Esophagus squamous epithelium (tissue), 5 donors: ENCODE measurements at places on chromosomes 7 and 10.

DNA sequence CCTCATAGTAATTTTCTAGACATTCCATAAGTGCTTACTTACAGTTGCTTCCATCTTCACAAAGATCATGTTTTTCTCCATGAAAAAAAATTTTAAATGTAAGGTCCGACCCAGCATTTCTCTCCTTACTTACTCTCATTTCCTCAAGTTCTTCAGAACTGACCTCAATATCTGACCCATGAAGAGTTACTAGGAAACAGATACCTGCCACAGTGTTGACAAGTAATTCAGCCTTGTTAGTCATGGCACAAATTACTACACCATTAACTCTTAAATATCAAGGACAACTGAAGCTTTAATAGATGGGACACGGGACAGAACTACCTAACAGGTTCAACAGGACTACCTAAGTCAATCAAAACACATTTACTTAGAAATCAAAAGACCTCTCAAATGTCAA, 316.2 kb downstream of the POM121L12 start:
- no peak for DNase-seq

GRCh38 chr7:89073776-89074175, 278.2 kb upstream of the TEX47 start:
- DNase-seq = no peak

DNA sequence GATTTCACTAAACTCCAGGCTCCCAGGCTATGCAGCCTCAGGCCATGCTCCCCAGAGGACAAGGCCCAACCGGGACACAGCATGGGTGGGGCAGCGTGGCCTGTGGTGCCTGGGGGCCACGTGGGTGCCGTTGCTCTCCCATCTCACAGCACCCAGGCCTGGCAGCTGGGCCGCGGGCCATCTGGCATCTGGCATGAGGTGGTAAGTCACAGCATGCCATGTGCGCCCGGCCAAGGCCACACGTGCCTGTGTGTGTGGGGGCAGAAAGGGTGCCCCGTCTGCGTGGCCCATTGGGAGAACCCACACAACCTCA, 204.1 kb downstream of the EBF3 start:
- no peak for DNase-seq

- no peak for DNase-seq
Observed at GRCh38 chr7:11355399-11356005, 381.8 kb downstream of the PHF14 start.

DNA sequence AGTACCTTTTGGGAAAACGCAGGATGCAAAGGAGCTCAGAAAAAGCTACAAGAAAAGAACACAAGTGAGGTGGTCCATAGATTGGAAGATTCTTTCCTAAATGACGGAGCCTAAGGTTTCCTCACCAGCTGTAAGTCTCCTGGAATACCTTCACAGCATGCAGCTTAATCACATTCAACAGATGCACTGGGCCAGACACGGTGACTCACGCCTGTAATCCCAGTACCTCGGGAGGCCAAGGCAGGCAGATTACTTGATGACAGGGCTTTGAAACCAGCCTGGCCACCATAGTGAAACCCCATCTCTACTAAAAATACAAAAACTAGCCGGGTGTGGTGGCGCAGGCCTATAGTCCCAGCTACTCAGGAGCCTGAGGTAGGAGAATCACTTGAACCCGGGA, 228.7 kb downstream of the FRMD4A start:
- no peak for DNase-seq

- no peak for DNase-seq
Observed at GRCh38 chr10:111989136-111989911, 194.2 kb downstream of the GPAM start.

DNA sequence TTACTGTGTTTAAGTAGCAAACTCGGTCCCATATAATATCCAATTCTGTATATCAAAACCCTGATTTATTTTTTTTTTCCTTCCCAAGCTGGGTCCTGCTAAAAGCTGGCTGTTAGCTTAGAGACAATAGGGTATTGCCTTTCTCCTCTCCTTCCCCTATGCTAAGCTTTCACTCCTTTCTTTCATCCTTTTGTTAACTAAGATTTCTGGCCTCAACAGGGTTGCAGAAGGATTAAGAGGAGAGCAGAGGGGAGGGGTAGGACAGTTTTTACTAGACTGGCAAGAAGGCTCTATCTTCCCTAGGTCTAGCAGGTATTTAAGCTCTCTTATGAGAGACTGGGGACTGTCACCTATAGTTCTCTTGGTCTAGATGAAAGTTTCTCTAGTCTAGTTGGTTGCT, 229.2 kb downstream of the KCND2 start:
- DNase-seq = no peak

DNA sequence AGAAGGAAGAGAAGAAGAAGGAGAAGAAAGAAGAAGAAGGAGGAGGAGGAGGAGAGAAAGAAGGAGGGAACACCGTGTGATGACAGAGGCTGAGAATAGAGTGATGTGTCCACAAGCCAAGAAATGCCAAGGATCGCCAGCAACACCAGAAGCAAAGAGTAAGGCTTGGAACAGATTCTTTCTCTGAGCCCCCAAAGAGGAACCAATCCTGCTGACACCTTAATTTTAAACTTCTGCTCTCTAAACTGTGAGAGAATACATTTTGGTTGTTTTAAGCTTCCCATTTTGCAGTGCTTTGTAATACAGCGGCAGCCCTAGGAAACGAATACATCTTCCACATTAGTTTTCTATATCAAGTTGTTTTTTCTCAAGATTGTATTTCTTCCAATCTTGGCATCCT, 13.9 kb upstream of the WNT8B start:
- DNase-seq = no peak

- DNase-seq = no peak
Observed at GRCh38 chr7:30068117-30068516, 39.9 kb downstream of the PLEKHA8 start.

- DNase-seq = no peak
Observed at GRCh38 chr7:74082770-74083116, 861 bp upstream of the LIMK1 start.

DNA sequence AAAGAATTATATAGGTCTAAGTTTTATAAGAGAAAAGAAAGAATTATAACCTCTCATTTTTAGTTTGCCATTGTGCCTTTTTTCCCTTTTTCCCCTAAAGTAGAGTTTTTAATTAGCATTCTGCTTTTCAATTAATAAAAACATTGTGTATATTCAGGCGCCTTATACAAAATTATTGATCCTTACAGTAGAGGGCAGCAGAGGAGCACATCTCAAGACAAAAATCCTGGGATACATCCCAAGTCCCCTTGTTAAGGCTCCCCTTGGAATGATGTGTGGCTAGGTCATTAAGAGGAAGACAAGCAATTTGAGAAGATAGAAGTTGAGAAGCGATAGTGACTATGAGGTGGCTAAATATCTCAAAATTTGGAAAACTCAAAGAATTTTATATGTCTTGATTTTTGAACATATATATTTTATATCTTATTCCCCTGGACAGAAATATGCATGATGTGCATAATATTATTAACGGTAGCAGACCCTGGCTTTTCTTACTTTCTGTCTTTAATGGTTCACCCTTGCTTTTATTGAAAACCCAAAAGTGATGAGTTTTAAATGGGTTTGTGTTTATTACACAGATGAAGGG, 19.1 kb upstream of the TPK1 start:
- no peak for DNase-seq

GRCh38 chr10:121165276-121165675, 314.1 kb downstream of the WDR11 start:
- DNase-seq = no peak

- no peak for DNase-seq
Observed at GRCh38 chr10:3455385-3456334, 283.1 kb upstream of the PITRM1 start.

- no peak for DNase-seq
Observed at GRCh38 chr7:16586081-16586874, 59.3 kb downstream of the ANKMY2 start.

- no peak for DNase-seq
Observed at GRCh38 chr7:90269163-90269562, 24.2 kb downstream of the CFAP69 start.

- DNase-seq = no peak
Observed at GRCh38 chr7:94001396-94001795, 2.8 kb downstream of the BET1 start.

GRCh38 chr7:105164751-105165150, 150.7 kb downstream of the KMT2E start:
- DNase-seq = no peak

DNA sequence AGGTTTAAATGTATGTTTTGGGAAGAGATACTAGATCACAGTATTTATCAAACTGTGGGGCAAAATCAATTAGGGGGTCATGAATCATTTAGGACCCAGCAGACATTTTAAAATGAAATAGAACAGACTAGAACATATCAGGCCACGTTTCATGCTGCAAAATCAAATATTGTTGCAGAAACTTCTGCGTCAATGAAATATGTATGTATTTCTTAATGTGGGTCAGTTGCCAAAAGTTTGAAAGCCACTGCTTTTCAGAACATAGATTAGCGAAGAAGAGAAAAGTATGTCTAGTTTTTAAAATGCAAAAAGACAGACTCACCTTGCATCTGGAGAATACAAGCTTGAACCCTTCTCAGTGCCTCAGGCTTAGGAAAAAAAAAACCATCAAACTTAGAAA, 102.7 kb upstream of the BMPER start:
- no peak for DNase-seq

- no peak for DNase-seq
Observed at GRCh38 chr10:124524991-124525653, 63.5 kb downstream of the LHPP start.

DNA sequence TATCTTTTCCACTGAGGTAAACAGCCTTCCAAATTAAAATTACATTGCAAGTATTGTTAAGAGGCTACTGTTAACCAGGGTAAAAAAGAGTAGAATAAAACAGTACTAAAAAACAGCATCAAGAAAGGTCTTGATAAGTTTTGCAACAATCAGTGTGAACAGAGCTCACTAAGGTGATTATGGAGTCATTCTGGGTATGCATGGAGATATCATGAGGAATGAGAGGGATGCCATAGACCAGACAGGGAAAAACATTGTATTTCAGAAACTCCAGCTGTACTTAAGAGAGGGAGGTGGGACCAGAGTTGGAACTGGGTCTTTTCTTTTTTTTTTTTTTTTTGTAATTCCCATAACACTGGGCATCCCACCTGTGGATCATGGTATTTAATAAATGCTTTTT, 549.6 kb downstream of the INHBA start:
- no peak for DNase-seq

DNA sequence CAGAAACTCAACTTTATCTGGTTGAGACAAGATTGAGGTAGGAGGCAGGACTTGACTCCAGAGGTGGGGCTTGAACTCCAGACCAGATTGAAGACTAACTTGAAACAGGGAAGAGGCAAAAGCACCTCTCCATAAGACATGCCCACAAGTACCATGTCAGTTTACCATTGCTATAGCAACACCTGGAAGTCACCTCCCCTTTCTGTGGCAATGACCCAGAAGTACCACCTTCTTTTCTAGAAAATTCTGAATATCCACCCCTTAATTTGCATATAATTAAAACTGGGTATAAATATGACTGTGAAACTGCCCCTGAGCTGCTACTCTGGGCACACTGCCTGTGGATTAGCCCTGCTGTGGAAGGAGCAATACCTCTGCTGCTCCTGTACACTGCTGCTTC, 4.9 kb upstream of the TOMM7 start:
- no peak for DNase-seq

DNA sequence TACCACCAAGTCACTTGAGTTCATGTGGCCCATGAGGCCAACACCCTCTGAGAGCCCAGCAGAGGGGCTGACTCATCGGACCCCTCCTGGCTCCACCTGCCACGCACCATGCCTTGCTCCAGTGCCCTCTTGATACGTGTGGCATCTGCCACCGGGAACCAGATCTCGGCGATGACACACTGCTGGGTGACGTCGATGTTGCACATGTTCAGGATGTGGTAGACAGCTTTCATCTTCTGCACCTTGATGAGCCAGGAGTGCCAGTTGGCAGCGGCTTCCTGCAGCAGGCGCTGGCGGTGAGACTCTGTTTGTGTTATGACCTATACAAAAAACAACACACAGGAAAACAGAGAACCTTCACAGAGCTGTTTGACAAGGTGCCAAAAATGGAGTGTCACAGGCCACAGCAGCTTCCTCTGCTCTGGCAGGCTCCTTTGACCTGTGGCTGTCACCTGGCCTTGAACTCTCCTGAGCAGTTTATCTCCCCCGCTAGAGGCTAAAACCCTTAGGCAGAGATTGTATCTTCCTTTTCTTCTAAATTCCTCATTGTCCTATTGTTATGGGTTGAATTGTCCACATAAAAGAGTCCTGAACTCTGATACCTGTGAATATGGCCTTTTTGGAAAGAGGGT, 45.2 kb upstream of the TMEM213 start:
- no peak for DNase-seq

DNA sequence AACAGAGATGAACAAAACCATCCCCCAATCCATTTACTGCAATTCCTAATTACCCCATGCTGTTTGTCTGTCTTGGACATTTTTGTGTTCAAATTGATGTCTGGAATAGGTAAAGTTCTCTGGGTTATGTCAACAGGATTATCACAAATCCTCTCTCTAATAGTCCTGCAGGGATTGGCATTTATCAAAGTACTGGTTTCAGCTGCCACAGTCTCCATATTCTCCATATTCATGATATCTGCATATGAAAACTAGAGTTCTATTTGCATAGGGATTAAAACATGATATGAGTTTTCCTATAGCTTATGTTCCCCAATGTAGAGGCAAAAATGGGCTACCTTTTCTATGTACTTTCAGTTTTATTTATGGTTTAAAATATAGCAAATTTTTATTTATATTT, 355.8 kb downstream of the ADRA2A start:
- no peak for DNase-seq

DNA sequence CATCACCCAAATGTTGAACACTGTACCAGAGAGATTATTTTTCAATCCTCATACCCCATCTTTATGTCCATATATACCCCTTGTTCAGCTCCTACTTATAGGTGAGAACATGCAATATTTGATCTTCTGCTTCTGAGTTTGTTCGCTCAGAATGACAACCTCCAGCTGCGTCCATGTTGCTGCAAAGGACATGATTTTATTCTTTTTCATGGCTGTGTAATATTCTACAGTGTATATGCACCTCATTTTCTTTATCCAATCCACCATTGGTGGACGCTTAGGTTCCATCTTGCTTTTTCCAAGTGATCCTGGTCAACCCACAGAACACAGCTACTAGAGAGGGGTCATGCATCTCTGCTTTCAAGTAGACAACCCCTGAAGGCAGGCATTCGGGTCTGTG, 99.5 kb downstream of the MYL10 start:
- no peak for DNase-seq

DNA sequence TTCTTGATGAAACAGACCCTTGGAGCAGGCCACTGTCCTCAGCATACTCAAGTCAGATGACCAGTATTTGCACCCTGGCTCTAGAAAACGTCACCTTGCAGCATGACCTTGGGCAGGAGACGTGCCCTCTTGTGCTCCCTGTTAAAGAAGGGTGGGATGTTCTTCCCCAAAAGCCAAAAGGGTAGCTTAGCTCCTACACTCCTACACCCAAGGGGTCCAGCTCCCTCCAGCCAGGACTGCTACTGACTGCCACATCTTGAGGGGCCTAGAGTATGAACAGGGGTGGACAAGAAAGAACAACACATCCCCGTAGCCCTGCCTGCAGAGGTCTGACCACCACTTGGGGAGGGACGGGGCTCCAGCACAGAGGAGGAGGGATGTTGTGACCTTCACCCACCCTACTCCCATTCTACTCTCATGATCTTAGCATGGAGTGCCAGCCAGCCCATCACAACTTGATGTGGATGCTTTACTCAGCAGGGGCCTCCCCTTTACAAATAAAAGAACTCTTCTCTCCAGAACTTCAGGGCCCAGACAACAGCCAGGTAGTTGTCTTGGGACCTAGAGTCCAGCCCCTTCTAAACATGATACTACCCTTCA, 165.3 kb upstream of the ZMIZ1 start:
- no peak for DNase-seq

- no peak for DNase-seq
Observed at GRCh38 chr7:15751191-15751701, 64.8 kb upstream of the MEOX2 start.

GRCh38 chr7:44161371-44161770, 20.2 kb upstream of the MYL7 start:
- no peak for DNase-seq
